ENCODE measurements at places on chromosomes 13 and 19. TPM values are rescaled to one million over a fixed set of nuclear protein-coding genes. Genes with fewer than 3 reads are reported as not detected.

DNA sequence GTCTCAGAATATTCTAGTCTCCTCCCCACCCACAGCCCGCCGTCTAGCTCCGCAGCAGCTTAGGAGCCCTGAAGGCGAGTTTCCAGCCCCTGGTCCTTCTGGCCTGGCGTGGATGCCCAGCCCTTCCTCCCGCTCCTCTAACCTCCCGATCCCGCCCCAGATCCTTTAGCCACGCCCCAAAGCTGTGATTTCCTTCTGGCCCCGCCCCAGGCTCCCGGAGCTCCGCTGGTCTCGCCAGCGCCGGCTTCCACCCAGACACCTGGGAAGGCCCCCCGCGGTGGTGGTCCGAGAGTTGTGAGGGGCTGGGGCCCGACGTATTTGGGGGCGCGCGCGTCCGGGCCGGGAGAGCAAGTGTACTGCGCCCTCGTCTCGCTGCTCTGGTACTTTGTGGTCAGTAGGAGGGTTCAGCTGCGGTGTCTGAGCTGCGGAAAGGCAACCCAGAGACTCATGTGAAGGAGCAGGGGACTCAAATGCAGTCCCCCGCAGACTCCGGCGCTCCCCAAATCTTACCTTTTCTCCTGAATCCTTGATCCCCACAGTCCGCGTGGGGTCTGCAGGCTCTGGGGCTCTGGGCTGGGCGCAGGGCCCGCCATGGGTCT lies at the start of gene CGB7:
Gene CGB7, minus strand, starts transcription at position 114 of the 599 bp plus-strand sequence. CDS start 2,374 bp downstream, outside the sequence.
- peak; percentile 62 for DNase-seq

DNA sequence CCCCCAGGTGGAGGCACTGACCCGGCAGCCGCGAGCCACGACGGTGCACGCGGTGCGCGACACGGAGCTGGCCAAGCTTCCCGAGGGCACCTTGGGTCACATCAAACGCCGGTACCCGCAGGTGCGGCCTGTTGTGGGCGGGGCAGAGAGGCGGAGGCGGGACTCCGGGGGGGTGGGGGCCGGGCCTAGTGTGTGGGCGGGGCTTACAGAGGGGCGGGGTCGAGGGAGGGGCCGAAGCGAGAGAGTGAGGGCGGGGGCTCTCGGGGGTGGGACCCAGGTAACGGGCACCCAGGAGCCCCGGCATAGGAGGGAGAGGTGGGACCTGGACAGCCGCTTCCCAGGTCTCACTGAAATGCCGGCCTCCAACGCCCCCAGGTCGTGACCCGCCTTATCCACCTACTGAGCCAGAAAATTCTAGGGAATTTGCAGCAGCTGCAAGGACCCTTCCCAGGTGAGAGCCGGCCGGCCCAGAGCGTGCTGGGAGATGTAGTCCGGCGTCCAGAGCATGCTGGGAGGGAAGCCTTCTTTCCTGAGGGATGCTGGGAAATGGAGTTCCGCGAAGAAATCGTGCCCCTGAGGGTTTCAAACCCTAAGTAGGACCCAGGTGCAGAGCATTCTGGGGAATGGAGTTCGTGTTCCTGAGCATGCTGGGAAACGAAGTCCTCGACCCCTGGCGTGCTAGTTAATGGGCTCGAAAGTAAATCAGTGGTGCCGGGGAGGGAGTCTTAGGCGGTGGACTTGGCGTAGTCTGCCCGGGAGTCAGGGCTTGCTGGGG lies 15.7 kb downstream of the PNPLA6 start:
- no peak for DNase-seq

- no peak for DNase-seq
These were observed 50.9 kb downstream of the CCDC70 start for GRCh38 chr13:51912511-51913225.

DNA sequence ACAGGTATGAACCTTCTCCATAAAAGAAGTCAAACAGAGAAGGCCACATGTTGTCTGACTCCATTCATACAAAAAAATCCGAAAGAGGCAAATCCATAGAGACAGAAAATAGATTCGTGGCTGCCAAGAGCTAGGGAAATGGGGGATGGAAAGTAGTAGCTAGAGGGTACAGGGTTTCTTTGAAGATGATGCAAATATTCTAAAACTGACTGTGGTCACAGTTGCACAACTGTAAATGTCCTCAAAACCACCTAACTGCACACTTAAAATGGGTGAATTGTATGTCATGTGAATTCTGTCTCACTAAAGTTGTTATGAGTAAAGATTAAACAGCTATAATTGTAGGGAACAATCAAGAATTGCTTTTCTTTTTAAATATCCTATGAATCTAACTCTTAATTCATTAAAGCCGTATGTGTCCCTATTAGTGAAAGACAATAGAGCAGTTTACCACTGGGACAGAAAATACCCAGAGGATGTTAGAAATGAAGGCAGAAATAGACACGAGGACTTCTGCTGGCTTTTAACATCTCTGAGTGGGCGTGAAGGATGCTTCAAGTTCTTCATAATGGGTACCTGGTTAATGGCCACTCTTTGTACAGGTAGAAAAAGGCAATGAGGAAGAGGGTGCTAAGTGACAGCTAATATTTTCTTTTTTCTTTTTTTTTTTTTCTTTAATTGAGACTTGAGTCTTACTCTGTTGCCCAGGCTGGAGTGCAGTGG lies 21.2 kb downstream of the INSR start:
- no peak for DNase-seq

DNA sequence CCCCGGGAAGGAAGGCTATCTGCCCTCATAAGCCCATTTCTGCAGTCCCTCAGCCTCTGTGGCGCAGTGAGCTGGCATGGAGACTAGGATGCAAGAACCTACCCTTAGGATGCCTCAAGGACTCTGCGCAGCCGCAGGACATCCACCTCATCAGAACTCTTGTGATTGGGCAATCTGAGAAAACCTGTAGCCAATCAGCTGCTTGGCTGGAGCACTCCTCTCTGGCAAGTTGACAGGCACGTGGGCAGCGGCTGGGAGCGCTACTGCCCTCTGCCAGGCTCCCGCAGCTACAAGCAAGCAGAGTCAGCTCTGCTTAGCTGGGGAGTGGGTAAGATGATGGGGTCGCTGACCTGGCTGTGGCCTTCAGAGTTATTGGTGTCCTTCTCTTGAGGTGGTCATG lies 1.5 kb upstream of the ECSIT start:
- DNase-seq, result peak; percentile 48

DNA sequence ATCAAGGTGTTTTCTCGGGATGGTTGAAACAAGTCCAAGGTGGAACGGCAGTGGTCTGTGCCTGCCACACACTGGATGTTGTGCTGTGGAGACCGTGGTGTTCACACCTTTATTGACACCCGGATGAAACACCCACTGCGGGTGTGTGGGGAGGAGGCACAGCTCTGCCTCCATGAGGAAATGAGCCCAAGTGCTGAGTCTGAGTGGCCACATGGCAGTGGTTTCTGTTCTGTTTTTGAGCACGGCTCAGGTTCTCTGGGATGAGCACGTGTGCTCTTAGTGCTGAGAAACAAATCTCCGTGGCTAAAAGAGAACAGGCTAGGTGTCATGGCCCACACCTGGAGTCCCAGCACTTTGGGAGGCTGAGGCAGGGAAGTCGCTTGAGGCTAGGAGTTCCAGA lies 29.5 kb downstream of the UPF1 start:
- DNase-seq, result no peak

DNA sequence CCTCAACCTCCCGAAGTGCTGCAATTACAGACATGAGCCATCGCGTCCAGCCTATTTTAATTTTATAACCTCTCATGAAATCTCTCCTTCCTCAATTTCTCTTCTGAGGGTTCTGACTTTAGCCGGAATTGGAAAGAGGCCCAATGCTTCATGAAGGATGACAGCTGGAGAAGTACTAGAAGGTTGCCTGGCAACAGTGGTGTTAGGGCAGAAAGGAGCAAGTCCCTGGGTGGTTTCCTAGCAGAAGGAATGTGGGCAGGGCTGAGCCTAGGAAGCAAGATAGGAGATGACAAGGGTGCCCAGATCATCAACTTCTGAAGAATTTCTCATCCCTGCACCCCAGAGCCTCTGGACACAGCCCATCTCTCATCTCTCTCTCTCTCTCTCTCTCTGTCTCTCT lies 25.8 kb downstream of the CACNG6 start:
- DNase-seq, result no peak

- DNase-seq, result no peak
These were observed 21.1 kb downstream of the KBTBD6 start for GRCh38 chr13:41111454-41111853.

DNA sequence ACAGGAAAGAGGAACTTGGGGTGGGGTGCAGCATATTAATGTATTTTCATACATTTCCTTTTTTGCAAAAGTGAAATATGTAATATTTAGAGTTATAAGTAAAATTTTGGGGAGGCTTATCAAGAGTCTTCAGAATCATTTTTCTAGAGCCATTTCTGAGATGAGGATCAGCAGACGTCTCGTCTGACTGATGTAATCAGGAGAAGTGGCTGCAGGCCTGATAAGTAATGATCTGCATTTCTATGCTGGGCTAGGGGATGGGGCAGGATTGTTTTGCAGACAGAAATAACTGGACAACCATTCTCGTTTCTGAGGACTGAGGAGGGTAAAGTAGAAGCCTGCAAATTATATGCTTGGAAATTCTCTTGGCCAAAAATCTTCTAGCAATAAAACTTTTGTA lies 89.2 kb upstream of the ARGLU1 start:
- DNase-seq, result no peak

DNA sequence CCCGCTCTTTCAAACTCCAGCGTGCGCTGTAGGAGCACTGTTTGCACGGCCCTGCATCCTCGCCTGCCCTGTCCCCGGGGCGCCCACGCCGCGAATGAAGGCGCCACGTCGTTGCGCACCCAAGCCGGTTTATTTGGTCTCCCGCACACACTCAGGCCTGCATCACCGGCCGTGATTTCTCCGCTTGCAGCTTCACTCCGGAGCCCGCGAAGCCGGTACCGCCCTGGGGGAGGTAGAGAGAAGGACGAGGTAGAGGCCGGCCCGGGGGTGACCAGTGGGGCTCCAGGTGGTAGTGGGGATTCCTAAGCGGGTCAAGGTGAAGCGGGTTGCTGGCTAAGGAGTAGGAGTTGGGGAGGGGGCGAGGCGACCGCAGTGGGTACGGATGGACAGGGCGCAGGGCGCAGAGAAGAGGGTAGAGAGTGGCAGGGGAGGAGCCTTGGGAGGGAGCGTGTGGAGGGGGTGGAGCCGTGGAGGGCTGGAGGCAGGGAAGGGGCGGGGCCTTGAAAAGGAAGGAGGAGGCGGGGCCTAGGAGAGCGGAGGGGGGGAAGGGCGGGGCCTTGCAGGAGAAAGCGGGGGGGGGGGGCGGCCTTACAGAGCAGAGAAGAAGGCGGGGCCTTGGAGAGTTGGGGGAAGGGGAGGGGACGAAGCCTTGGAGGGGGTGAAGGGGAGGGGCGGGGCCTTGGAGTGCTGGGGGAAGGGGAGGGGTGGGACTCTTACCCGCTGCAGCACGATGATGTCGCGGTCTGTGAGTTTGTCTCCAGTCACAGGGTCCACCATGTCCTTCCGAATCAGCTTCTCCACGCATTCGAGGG lies 24.6 kb downstream of the NOSIP start:
- no peak for DNase-seq

DNA sequence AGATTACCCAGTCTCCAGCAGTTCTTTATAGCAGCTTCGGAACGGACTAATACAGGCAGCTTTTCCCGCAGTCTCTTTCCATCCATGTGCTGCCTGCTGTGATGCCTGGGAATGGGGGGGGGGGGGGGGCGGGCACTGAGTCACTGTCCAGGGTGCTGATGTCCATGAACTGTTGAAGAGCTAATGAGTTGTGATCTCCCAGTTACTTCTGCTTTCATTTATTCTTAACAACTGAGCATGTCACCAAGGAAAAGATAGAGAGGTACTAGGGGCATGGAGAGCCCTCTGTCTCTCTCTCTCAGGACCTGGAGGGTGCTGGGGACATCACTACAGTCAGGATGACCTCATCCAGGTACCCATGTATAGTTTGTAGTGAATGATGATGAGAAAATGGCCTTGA lies 20.3 kb upstream of the CEACAM1 start:
- no peak for DNase-seq

GRCh38 chr13:105595471-105595870 lies 940.0 kb downstream of the EFNB2 start:
- no peak for DNase-seq

DNA sequence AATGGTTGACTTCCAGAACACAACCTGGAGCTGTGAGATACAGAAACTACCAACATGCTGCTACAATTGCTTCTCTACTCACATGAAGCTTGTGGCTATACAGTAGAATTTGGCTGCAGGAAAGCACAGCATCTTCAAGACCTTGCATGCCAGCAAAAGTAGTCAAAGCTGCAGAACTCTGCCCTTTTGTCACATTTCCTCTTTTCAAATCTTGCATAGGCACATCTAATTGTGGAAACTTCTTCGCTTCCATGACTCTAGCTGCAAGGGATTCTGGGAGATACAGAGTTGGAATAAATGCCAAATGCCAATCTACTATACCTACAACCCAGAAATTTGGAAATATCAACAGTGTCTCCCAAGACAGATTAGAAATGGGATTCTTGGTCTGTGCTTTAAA lies 462.2 kb downstream of the FOXO1 start:
- DNase-seq, result no peak

DNA sequence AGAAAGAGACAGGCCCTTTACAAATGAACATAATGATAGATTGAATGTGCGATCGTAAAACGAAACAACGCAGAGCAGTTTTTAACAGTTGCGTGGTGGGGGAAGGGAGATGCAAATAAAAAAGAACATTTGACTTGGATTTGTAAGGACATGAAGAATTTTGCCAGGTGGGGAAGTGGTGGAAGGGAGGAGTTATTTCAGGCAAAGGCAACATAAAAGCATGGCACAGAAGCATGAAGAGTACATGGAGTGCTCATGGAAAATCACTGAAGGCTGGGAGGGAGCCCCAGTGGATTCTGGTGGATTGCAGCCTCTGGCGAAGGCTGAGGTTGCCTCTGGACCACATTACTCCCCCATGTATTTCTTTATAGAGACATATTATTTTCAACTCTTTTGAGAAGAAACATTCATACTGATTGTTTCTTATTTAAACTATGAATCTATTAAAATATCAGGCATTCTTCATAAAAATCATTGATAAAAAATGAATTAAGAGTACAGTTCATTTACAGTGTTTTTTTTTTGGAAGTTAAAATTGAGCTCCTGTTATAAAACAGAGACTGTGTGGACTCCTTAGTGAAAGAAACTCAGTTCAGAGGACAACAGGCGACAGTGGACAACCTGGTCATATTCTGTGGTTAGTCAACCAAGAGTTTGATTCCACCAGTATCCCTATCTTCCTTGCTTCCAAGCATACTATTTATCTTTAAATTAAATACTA lies 57.5 kb downstream of the STARD13 start:
- DNase-seq, result no peak

GRCh38 chr19:55137915-55138314 lies 11.1 kb downstream of the TNNT1 start:
- DNase-seq, result no peak

GRCh38 chr13:111403266-111403665 lies 82.8 kb downstream of the TEX29 start:
- no peak for DNase-seq

GRCh38 chr13:36681894-36682624 lies 8.2 kb downstream of the SERTM1 start:
- no peak for DNase-seq

GRCh38 chr13:32932376-32932775 lies 83.8 kb upstream of the KL start:
- no peak for DNase-seq

ADAMTS10 gene
- not detected for total RNA-seq

NLRP11 gene
- total RNA-seq, result not detected

LRRC4B gene
- total RNA-seq, result not detected

C13orf46 gene
- not detected for total RNA-seq

TSHZ3 gene
- 8.4 TPM for total RNA-seq

KLK10 gene
- 104 TPM for total RNA-seq

LILRB4 gene
- total RNA-seq, result not detected

Data from foreskin keratinocyte (primary cell).